Pancreas (tissue), 10 donors: ENCODE measurements at places on chromosomes 7 and 10. TPM values are rescaled to one million over a fixed set of nuclear protein-coding genes. Genes with fewer than 3 reads are reported as not detected.
A peak's percentile ranks its signal among the peaks of the same experiment; 100 is the strongest.

- no peak for DNase-seq
Measured at GRCh38 chr7:33444511-33444910, 315.1 kb downstream of the BBS9 start.

DNA sequence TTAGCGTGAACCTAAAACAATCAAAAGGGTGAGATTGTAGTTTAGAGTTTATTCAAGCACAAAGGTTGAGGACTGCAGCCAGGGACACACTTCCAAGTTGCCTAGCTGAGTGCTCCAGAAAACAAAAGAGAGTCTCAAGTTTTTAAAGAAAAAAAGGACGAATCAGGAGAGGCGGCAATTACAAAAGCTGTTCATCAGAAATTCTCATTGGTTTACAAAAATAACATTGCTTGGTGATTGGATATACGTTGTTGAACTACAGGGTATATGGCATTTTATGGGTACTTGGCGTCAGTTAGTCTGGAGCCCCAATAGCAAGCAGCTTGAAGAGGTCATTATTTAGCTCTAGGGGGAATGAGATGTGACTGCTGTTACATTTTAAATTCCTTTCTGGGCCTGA is 11.5 kb downstream of the ZNF438 start:
- no peak for DNase-seq

GRCh38 chr7:121126801-121127534 is 138.5 kb downstream of the CPED1 start:
- no peak for DNase-seq

GRCh38 chr7:157853076-157853788 is 516.4 kb downstream of the DNAJB6 start:
- no peak for DNase-seq

DNA sequence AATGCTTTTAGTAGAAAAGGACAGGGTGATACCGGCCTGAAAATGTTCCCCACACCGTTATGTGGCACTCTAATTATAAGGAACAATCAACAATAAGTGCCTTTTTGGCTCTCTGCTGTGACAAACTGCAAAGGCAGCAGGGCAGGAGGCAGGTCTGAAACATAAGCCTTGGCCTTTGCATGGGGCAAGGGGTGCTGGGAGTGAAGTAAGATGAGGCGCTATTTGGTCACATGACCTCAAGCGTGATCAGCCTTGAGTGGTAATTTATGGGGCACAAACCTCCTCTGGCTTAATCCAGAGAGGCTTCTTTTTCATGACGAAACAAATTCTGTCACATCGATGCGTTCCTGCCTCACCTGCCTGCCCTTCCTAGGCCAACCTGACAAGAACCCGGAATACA is 202.7 kb downstream of the TAX1BP1 start:
- DNase-seq: no peak

- DNase-seq: no peak
Measured at GRCh38 chr7:27214239-27214950, 14.5 kb upstream of the HOXA13 start.

DNA sequence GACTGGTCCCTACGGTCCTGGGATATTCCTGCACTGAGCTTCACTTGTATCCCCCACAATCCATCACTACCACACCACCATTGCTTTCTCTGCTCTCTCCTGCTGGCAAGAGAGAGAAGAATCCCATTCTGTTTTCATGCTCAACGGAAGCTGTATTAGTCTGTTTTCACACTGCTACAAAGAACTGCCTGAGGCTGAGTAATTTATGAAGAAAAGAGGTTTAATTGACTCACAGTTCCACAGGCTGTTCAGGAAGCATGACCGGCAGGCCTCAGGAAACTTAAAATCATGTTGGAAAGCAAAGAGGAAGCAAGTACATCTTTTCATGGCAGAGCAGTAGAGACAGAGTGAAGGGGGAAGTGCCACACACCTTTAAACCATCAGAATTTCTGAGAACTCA is 260.4 kb upstream of the LYZL1 start:
- no peak for DNase-seq

DNA sequence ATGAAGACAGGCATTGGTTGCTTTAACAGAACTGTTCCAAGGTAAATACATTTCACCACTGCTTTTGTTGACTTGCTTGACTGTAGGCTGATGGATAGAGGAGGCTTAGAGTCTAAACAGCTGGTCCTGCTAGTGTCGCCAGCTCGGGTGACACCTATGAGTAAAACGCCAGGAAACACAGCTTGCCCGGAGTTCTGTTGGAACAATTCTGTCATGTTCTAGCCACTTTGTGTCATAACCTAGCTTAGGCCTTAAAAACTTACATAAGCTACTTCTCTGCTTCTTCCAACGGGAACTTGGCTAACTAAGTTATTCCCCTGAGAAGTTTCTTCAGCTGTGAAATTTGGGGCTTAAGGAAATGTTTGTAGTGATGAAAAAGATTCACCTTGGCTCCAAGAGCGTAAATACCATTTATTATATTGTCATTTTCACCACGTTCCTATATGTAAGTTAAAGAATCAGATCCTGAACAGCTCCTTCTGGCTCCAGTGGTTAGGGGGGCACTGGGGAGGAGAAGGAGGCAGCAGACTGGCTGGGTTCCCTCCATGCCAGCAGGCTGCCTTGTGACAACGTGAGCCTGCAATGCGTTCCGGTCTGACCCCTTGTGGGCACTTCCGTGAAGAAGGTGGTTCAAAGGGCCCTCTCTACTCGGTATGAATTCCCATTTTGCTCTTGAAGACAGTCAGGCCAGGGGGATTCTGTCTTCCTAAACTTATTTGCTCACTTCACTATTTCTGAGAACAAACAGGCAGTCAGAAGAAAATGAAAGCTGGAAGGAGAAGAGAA is 253.2 kb downstream of the BMPER start:
- peak; percentile 21 for DNase-seq

DNA sequence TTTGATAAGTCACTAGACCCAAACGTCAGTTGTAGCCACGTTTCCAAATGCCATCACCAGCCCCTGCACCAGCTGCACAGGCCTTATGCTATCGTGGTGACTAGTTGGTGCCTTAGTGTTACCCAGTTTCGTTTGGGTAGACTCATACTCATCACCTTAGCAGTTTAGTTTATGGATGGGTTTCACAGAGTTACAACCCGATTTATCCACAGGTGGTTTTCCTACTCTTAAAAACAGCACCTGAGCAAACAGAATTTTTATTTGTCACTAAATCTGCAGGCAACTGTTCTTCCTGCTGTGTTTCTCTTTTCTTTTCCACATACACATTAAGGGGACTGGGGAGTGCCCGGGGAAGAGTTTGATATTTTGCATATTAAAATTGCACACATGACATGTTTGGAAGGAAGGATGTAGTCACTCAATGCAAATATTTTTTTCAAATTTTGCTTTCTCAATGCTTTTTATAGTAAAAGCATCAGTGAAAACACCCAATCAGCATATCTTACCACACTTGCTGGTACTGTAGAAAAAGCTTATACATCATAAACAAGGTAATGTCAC is 41.6 kb downstream of the PDSS1 start:
- no peak for DNase-seq

DNA sequence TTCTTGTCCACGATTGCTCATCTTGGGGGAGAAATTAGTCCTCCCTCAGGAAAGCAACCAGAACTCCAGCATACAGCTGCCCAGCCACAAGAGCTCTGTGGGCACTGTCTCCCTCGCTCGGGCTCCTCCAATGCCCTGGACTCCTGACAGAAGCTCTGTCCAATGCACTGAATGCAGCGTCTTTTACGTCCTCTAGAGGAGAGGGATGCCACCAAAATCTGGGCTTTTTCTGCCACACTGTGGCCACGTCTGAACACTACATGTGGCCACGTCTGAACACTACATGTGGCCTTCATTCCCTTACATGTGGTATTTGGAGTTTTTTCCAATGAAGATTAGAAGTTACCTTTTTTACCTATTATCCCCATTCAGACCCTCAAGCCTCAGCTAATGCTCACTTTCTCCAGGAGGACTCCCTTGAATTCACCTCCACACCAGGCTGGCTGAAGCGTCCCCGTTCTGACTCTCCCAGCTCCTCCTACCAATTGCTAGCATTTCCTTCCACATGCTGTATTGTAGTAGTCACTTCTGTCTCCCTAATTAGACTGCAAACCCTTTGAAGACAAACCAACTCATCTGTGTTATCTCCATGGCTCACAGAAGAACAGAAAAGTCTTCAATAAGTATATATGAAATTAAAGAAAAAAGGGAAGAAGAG is 134.3 kb upstream of the PDE1C start:
- peak; percentile 34 for DNase-seq

GRCh38 chr7:133830081-133830480 is 297.1 kb upstream of the LRGUK start:
- DNase-seq: peak; percentile 28

DNA sequence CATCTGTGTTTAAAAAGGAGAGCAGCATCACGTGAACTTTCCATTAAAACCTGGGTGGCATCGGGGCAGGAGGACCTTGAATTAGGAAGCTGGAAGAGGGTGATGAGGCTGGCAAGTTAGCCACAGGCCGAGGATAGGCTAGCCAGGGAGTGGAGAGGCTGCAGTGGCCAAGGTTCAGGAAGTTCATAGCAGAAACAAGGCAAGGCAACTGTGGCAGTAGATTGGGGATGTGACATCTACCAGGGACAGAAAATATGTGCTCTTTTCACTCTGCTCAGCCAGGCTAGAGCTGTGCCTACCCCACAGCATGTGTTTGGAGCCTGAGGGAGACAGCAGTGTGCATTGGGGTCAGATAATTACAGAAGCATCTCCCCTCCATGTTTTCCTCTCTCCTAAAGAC is 2.2 kb upstream of the INPP5F start:
- DNase-seq: no peak

The TAS2R41 gene
- total RNA-seq: 0.16 TPM

The ENTPD1 gene
- total RNA-seq: 1.4 TPM

The FANK1 gene
- 4.2 TPM for total RNA-seq

The UNCX gene
- total RNA-seq: not detected

The CALN1 gene
- total RNA-seq: 0.92 TPM

The ASB10 gene
- not detected for total RNA-seq
